ENCODE measurements at places on chromosomes 4 and X. TPM values are rescaled to one million over a fixed set of nuclear protein-coding genes. Genes with fewer than 3 reads are reported as not detected.

DNA sequence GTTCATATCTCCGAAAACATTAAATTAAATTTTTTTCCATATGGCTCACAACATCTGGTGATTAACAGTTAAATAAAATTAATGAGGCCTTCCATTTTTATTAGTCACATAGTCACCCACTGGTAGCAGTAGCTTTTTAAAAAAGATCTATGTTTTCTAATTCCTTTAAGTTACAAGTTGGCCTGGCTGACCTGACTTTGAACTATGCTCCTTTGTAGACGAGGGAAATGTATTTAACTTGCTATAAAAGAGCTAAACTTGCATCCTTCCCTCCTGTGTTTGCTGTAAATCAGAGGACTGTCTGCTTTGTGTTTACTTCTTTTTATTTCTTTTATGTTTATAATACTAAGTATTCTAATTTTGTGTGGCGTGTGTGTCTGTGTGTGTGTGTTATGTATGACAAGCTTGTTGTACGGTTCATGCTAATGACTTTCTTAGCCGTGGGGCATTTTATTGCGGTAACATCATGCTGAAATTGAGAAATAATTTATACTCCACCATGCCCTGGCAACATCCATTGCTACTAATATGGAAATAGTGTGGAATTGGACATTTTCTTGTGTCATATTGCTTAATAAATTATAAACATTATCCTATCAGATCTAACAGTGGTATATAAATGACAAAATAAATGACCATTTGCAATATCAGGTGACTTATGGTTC, 241.7 kb downstream of the SNCA start:
- no peak for DNase-seq

DNAAF6 gene
- total RNA-seq = not detected

RCHY1 gene
- 38.3 TPM for total RNA-seq

DNA sequence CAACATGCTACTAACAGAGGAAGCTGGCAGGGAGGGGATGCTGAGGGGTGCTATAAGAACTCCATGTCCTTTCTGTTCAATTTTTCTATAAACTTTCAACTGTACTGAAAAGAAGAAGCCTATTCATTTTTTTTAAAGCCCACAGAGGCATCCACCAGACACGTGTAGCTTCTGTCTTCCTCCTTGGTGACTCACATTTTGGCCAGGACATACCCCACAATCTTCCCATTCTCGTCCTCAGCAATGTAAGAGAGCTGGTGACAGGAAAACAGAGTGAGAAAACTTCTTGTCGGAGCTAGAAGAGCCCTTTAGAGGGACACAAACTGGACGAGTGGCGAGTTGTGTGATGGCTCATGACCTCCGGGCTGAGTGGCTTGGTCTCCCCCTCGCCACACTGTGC, 1.1 kb downstream of the NAA10 start:
- no peak for DNase-seq

DNA sequence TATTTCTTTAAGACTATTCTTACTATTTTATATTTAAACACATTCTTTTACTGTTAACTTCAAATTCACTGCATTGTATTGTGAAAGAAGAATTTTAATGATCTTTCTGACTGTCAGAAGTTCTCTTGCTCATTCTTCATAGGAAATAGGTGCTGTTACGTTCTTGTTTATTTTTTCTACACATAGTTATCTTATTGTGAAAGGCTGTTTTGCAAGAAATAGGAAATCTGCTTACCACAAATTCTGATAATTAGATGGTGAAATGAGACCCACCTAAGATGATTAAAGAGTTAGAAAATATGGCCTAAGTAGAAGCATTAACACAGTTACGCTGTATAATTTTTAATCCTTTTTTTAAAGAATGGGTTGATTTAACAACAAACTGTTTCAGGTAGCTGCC, 316.1 kb upstream of the ZFP42 start:
- no peak for DNase-seq

PLAC8 gene
- 4.5 TPM for total RNA-seq

CHIC1 gene
- total RNA-seq = 12.5 TPM

GRCh38 chrX:1725472-1725871, 110.6 kb downstream of the ASMT start:
- DNase-seq = no peak

WAS gene
- 14.4 TPM for total RNA-seq

GRCh38 chr4:5750946-5751665, 40.1 kb downstream of the EVC start:
- DNase-seq = peak; percentile 39

DNA sequence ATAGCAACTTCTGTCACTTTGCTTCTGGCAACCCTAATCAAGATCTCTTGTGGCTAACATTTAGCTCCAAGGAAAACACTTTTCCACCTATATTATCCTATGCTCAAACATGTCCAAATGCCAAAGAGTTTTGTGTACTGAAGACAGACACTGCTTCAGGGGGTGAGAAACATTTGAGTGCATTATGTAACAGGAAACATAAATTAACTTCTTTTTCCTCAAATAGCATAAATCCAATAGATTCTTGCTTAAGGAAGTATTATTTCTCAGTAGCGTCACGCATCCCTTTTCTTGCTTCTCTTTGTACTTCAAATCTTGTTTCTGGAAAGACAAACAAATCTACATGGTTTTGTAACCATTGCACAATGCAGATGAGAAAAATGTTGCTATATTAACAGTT, 839.1 kb downstream of the GLUD2 start:
- DNase-seq = no peak

USP11 gene
- total RNA-seq = 81.0 TPM

DNA sequence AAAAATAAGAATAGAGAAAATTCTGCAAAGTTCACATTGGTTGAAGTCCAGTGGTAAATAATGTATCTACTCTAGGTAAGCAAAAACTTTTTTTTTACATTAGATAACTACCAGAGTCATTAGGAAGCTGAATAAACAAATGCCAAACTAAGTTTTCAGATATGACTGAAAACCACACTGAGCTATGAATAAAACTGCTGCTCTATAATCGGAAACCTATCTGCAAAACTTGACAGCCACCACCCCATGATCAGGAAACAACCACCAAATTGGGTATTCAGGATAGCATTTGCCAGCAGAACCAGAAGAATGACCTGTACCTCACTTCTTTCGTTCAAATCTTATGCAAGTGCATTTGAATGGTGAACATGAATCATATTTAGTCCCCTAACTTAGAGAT, 173.0 kb upstream of the TET2 start:
- no peak for DNase-seq

DNA sequence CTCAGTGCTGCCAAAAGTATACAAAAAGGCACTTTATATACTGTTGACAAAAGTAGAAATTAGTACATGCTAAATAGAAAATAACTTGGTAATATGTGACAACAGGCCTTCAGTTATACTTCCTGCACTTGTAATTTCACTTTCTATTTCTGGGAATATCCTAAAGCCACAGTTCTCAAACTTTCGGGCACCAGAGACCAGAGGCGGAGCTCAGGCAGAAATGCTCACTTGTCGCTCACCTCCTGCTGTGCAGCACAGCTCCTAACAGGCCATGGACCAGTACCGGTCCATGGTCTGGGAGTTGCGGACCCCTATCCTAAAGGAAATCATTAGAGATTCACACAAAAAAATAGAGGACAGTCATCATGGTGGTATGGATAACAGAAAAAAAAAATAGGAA, 25.7 kb downstream of the ACSL4 start:
- no peak for DNase-seq

DNA sequence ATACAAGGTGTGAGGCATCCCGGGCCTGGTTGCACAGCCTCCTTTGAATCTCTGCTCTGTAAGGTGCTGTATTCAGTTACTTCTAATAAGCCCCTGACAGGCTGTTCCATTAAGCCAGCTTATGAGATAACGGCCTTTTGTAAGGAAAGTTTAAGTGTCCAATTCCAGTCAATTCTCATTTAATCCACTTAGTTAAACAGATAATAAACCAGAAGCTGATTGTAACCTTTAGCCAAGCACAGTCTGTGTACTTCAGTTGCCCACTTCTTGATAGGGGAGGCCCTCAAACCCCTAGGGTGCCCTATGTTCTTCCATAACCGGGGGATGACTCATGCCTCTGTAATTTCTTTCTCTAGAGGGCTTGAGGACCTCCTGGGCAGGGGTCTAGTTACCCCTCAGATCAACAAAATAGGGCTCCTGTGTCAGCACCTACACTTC, 63.4 kb downstream of the RASL11B start:
- DNase-seq = no peak

DNA sequence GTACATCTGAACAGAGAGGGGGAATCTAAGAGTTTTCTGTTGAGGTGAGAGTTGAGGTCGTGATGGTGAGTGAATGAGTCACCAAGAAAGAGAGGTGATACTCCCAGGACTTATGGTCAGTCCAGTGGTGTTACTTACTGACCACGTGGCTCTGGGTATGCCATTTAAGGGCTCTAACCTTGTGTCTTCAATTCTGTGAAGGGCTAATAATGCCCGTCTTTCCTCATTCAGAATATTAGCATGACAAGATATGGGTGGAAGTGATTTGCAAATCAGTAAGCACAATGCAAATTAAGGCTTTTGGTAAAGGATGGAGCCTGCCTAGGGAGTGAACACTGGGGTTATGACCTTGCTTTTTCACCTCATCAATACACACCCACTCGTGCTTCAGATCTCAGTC, 75.2 kb downstream of the COQ2 start:
- DNase-seq = no peak

GRCh38 chr4:41718907-41719306, 29.6 kb downstream of the PHOX2B start:
- no peak for DNase-seq

DNA sequence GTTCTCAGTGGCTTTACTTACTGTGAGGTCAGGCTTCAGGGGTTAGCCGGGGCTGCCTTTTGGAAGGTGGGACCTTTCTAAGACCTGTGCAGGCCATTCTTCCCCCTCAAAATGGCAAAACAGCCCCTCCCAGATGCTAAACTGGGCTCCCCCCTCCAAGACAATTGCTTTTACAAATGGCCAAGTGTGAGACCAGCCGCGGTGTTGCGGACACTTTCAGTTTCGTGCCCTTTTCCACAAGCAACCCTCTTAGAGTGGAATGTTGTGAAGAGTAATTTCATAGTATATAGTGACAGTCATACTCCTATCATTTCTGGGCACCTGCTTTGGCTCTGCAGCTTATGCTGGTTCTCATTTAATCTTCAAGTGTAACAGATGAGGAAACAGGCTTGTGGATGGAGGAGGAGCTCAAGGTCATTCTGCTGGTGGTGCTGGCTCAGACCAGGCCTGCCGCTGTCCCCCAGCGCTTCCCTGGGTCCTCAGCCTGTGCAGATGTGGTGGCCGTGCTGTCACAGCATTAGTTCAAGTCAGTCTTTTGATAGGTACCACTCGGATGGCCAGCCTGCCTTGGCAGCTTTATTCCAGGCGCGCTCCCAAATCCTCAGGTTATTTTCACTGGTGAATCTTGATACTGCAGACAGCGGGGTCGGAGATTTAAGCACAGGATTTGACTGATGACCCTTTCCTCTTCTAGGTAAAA, 55.0 kb upstream of the TADA2B start:
- DNase-seq = no peak

DNA sequence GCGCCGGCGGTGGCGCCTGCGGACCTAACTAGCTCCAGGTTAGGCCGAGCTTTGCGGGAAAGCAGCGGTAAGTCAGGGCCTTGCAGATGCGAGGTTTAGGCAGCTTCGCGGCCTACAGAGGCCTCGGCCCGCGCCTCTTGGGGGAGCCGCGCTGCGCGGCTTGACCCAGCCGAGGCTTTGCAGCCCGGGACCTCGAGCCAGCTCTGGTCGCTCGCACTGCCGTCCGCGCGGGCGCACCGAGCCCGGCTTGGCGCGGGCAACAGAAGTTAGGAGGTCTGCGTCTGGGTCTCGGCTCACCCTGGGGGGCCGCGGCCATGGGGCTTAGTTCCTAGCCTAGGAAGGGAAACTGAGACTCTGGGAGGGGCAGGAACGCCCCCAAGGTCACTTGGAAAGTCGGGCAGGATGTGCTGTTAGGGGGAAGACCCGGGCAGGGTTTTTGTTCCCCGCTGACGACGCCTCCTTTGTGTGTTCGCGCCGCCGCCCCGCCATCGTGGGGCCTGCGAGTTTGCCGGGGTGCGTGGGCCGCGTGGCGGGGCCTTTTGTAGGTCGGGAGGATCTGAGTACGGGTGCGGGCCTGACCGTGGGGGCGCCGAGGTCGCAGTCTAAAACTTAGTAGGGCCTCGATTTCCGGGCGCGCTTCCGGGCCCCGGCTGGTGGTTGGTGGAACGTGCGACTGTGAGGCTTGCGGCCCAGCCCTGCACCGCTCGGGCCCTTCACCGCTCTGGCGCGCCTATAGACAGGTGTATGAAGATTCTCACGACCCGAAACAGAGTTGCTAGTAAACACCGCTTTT, 482 bp downstream of the RNF4 start:
- peak; percentile 66 for DNase-seq

DNA sequence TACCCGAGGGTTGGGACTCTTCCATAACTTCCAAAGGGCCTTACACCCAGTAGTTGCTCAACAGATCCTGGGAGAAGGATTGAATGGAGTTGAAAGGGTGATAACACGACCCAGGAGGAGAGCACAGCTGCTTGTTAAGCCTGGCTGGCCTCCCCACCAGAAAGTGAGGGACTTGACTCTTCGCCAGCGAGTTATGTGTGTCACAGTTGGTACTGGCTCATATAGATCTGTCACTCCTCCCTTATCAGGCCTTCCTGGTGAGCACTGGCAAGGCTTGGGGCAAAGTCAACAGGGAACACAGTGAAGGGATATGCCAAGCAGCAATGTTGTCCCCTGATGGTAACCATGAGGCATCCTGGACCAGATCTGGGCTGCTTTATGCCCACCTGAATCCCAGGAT, 35.8 kb downstream of the APLN start:
- DNase-seq = no peak

- DNase-seq = no peak
Measured at GRCh38 chr4:8260656-8261111, 8.9 kb upstream of the HTRA3 start.

RBM47 gene
- total RNA-seq = 21.0 TPM

DNA sequence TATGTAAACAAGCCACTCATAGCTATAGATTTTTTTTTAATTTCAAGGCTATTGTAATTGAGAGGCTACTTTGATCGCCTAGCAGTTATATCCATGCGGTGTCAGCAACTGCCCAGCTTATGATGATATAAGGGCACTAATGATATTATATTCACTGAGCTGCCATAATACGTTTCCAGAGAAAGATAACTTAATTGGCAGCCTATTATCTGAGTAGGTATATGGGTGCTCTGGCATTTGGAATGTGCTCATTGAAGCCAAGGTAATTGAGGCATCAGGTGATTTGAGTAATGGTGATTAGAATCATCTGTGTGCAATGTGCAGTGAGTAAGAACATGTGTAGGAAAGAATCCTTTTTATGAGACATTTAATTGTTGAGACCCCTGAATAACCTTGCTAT, 490.0 kb downstream of the CENPC start:
- no peak for DNase-seq

MCF2 gene
- total RNA-seq = 0.31 TPM
